Stimulated activated CD8-positive, alpha-beta memory T cell treated with anti-CD3 and anti-CD28 coated beads, Interleukin-4, amount 100 ng/mL, for 1 hour (primary cell): ENCODE measurements at places on chromosomes 2 and 18.

- no peak for DNase-seq
These were observed 1000.4 kb upstream of the ACVR2A start for GRCh38 chr2:146844226-146844990.

GRCh38 chr2:232613538-232614134 is 19.8 kb upstream of the EFHD1 start:
- no peak for DNase-seq

- no peak for DNase-seq
These were observed 61.4 kb upstream of the ASAP2 start for GRCh38 chr2:9145109-9145751.

DNA sequence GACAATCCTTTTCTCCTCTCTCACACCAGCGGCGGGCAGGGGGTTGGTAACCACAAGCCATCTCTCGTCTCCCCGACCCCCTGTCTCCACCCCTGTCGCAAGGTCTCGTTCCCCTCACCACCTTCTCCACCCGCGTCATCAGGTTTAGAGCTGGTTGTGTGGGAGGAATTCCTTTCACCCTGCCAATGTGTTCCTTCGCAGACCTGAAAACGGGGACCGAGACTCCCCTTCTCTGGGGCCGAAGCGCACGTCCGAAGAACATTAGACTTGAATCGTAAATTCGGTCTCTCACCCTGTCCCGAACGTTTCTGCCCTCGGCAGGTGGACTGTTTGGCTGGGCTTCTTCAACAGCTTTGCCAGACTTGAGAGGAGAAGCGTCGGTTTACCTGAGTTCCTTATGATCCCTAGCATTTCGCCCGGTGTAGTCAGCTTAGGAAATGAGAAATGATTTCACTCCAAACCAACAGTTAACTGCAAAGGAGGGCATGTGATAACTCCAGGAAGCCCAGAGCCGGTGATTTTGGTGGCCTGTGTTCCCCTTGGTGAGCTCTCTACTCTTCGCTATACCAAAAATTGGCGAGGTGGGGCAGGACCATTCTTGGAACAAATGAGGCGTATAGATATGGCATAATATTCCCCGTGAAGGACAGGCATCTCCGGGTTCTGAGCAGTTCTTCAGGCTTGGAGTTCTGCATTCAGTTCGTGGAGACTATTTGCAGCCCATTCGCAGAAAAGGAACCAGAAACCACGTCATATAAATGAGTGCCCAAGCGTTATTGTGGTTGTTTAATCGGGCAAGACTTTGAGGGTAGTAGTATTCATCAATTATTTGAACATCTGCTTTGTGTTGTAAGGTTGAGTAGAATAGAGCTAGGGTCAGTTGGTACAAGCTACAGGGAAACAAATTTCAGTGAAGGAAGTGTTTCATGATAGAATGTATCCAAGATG is 694 bp downstream of the CFAP36 start:
- peak; percentile 7 for DNase-seq

GRCh38 chr2:107108556-107108955 is 222.6 kb upstream of the ST6GAL2 start:
- DNase-seq, result no peak

DNA sequence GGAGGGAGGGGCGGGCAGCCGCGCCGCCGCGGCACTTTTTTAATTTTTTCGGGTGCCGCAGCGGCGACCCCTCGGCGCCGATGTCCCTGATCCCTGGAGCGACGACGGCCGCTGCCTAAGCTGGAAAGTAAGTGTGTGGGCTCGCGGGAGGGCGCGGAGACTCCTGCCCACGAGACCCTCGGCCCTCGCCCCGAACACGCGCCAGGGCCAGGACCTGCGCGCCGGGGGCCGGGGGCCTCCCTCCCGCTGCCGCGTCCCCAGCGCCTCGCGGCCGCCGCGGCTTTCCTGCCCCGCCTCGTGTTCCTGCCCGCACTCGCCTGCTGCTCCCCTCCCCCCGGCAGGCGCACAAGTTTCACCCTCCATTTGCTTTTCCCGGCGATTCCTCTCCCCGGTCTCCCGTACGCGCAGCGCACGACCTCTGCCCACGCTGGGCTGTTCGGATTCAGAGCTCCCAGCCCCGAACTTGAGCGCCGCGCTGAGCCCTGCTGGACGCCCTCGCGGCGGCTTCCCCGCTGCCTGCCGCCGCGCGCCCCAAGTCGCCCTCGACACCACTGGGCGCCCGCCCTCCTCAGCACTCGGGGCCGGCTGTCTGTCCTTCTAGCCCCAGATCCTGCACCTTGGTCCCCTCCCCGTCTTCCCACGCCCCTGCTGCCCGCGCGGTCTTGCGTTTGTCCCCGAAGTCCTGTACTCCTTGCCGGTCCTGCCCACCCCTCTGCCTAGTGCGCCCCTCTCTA is 507 bp downstream of the PKP4 start:
- no peak for DNase-seq

DNA sequence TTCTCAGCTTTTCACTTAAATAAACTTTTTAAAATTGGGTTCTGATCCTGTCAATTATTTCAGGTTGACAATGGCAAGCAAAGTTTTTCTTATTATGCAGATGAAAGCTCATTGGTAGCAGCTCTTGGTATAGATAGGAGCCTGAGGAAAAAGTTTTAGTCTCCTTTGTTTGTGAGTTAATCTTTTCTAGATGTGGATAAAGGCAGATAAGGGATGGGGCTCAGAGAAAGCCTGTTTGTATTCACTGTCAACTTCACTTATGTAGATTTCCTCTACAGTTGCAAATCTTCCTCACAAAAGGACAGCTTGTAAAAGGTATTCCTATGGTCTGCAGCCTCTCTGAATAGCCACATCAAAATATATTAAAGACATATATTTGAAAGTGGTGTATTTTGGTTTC is 224.5 kb upstream of the SPOPL start:
- no peak for DNase-seq

DNA sequence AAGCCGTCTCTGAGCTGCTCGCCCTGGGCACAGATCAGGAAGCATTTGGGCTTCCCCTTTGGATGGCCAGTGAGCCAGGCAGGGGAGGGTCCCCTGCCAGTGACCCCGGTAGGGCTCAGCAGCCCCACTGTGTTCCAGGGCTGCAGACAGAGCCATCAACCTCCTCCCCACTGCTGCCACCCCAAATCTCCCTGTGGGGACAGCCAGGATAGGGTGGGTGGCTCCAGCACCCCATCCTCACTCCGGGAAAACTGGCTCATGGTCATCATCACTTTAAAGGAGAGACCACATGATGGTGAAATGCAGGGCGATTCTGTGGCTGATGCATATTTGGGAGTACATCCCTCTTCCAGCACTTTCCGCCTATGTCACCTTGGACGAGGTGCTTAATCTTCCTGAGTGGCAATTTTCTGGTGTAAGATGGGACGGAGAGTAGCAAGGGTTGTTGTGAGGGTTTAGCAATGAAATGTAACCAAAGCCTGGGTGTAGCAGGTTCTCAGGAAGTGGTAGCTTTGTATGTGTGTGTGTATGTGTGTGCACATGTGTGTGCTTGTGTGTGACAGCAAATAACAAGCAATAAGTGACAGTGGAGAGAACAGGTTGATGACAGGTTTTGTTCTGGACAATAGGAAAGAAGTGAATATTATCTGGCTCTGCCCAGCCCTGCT is 61.8 kb downstream of the ACAA2 start:
- DNase-seq, result no peak

DNA sequence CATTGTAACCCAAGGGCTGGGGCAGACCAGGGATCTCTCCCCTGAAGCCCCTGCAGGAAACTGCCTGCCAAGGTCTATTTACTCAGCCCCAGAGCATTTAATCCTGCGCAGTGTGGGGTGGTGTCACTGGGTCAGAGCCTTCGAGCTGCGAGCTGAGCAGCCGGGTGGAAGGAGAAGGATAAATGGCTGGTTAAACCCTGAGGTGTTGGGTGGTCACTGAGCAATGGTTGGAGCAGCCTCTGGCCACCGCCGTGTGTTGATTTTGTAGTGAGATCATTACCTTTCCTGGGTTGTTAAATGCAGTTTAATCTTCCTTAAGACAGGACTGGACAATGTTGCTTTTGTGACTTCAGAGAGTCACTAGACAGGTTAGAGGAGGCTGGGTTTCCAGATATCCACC is 98.1 kb downstream of the SETBP1 start:
- DNase-seq, result no peak
